ENCODE measurements at places on chromosomes 11 and 22.

- no peak for DNase-seq
Observed at GRCh38 chr11:64078284-64078683, 42.6 kb downstream of the FLRT1 start.

GRCh38 chr11:118912742-118913410 lies 12.8 kb downstream of the BCL9L start:
- DNase-seq, result no peak

DNA sequence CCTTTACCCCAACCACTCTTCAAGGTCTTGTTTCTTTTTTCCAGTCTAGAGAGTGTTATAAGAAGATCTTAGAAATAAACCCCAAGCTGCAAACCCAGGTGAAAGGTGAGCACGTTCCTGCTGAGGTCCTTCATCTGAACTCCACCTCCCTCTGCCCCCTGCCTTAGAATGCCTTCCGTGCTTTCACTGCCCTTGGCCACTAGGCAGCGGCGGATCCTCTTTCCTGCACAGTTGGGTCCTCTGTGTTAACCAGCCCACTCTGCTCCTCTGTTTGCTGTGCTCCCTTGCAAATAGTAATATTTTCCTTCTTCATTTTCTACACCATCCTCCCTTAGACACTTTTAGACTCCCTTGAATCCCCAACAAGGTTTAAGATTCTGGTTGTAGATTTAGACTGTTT lies 24.3 kb downstream of the TTC12 start:
- DNase-seq, result no peak

- no peak for DNase-seq
Observed at GRCh38 chr11:3613998-3614741, 27.6 kb downstream of the ART5 start.

GRCh38 chr11:628056-628455 lies 1.1 kb upstream of the SCT start:
- DNase-seq, result no peak

GRCh38 chr11:80024119-80024518 lies 583.3 kb upstream of the TENM4 start:
- no peak for DNase-seq

DNA sequence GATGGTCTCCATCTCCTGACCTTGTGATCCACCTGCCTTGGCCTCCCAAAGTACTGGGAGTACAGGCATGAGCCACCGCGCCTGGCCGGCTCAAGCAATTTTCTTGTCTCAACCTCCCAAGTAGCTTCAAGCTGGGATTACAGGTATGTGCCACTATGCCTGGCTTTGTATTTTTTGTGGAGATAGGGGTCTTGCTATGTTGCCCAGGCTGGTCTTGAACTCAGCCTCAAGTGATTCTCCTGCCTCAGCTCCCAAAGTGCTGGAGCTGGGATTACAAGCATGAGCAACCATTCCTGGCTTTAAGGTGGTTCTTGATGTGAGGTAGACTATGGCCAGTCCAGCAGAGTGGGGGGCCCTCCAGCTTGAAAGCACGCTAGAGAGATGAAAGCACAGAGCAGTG lies 7.6 kb downstream of the POLR2F start:
- DNase-seq, result no peak

- DNase-seq, result no peak
Observed at GRCh38 chr22:36763576-36763975, 12.3 kb downstream of the IFT27 start.

DNA sequence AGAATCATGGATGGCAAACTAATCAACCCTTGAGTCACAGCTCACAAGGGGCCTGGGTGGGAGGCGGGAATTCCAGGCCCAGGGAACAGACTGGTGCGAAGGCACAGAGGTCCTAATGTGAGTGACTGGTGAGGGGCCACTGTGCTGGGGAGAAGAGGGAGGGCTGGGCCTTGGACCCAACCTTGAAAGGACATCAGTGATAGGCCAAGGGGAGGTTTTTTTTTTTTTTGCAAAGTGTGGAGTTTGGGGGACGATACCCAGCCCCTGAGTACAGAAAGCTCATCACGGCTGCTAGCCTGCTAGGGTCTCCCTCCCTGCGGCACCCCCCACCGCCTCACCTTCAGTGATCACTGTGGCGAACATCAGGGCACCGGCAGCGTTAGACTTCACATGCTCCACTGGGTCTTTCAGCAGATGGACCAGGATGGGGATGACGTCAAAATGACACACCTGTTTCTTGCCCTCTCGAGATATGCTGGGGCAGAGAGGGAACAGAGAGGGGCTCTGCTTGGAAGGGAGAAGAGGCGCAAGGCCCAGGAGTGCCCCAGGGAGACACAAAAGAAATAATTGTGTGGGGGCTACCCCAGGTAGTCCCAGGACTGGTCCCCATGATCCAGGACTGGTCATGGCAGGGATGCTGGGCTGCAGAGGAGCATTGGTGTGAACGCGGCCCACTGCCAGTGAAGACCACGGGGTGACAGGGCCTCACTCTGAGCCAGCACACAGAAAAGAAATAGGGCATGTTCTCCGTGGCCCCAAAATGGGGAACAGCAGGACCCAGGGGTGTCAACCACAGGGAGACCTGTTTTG lies 8.6 kb upstream of the GNAZ start:
- DNase-seq, result no peak

GRCh38 chr11:128471138-128471661 lies 116.2 kb downstream of the ETS1 start:
- DNase-seq, result no peak

GRCh38 chr22:25774575-25775026 lies 32.6 kb downstream of the MYO18B start:
- DNase-seq, result no peak

- no peak for DNase-seq
Observed at GRCh38 chr11:16049611-16050010, 306.7 kb downstream of the SOX6 start.

DNA sequence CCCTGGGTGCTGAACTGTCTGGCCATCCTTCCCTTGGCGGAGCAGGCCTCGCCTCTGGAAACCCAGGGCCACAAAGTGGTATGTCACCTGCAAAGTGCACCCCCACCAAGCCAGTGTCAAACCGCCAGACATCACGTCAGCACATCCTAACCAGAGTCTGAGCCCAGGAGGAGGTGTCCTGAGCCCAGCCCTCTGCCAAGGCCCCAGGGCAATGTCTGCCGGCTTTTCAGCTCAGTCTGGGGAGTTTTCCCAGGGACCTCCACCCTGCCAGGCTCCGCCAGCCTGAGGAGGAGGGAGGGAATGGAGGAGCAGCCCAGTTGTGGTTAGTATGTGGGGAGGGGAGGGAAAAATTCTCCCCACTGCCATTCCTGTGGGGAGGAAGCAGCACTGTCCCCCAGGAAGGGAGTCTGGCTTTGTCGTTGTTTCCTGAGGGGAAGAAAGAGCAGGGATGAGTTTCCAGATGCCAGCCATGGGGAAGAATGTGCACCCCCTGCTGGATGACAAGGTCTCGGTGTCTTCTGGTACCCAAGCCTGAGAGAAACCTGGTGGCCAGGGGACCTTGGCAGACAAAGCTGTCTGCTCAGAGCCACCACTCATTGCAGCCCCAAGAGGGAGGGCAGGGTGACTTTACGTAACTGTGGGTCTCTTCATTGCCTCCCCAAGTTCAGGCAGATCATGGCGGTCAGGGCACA lies 81.4 kb upstream of the CD82 start:
- no peak for DNase-seq

DNA sequence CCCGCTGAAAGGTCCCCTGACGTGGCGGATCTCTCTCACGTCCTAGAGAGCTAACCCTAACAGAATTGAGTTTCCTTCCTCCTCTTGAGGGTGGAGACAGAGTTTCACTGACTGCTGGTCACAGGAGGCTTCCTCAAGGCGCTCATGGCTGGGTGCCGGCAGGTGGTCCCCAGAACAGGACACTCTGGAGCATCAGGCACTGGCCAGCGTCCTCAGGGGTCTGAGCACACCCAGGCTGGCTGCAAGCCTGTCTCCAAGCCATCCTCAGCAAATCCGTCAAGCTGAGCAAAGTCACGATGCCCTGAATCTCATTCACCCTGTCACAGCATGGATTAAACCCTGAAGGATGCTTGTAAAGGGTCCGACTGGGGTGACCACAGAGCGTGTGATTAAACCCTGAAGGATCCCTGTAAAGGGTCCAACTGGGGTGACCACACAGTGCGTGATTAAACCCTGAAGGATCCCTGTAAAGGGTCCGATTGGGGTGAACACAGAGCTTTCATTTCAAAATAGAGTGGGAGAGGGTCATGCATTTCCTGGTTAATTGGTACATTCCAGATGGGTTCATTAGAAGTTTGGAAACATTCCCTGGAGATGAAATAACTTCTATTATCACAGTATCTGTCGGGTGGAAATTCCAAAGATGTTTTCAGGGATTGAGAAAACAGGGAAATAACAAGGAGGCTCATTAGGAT lies 473.0 kb downstream of the BRD1 start:
- DNase-seq, result no peak

DNA sequence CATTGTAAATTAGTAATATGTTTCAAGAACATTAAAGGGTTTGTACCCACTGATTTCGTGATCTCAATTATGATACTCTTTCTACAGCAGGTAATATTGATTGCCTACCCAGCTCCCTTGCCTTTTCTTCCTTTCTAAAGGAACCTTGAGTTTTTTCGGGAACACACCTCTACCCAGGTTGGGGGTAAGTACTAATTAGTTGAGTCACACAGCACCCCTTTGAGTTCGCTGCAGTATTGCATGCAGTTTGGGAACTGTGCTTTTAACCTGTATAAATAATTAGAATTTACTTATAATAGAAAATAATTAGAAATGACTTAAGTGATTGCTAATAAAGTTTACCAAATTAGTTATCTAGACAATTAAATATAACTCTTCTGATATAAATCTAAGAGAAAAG lies 24.9 kb downstream of the ARHGAP42 start:
- no peak for DNase-seq

- no peak for DNase-seq
Observed at GRCh38 chr11:8989453-8989852, 14.3 kb downstream of the NRIP3 start.

- no peak for DNase-seq
Observed at GRCh38 chr11:10474551-10474950, 19.5 kb downstream of the AMPD3 start.

GRCh38 chr11:50075856-50076255 lies 43.2 kb downstream of the OR4C45 start:
- no peak for DNase-seq

DNA sequence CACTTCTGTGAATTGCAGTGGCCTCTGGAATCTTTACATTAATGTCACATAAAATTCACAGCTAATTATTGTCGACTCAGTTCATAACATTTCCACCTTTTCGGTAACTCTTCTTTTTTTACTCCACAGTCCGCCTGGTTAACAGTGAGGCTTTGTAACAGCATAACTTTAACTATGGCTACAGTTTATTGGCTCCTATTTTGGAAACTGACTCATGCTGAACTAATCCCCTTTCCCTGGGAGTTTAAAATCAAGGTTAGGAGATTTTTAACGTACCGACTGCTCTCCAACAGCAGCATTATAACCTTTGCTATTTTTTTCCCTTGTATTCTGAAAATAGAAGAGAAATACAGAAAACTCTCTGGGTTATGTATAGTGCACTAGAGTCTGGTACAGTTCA lies 3.2 kb upstream of the POGLUT3 start:
- DNase-seq, result no peak

DNA sequence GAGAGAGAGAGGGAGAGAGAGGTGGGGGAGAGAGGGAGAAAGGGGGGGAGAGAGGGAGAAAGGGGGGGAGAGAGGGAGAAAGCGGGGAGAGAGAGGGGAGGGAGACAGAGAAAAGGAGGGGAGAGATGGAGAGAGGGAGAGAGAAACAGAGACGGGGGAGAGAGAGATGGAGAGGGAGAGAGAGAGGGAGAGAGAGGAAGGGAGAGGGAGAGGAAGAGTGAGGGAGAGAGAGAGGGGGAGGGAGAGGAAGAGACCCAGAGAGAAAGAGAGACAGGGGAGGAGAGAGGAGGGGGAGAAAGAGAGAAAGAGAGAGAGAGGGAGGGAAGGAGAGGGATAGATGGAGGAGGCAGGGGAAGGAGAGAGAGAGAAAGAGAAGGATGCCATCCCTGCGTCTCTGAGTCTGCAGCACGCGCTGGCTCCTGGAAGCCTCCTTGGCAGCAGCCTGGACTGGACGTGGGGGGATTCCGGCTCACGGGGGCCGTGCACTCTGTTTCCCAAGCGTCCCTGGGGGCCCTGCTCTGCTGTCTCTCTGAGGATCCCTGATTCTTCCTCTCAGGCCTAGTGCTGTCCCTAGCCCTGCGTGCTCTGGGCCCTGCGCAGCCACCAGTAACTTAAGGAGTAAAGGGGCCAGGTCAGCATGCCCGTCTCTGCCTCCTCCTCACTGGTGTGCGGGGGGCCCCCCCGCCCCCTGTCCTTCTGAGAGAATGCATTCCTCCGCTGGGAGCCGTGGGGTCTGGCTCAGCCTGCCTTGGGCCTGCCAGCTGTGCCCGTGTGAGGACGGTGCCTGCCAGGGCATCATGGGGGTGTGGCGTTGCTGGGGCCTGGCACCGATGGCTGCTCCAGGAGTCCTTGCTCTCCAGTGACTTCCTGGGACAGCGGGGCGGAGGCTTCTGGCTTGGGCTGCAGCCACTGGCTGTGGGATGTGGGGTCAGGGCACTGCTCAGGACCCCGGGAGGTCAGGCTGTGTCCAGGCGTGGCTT lies 429.5 kb downstream of the TBC1D22A start:
- no peak for DNase-seq

DNA sequence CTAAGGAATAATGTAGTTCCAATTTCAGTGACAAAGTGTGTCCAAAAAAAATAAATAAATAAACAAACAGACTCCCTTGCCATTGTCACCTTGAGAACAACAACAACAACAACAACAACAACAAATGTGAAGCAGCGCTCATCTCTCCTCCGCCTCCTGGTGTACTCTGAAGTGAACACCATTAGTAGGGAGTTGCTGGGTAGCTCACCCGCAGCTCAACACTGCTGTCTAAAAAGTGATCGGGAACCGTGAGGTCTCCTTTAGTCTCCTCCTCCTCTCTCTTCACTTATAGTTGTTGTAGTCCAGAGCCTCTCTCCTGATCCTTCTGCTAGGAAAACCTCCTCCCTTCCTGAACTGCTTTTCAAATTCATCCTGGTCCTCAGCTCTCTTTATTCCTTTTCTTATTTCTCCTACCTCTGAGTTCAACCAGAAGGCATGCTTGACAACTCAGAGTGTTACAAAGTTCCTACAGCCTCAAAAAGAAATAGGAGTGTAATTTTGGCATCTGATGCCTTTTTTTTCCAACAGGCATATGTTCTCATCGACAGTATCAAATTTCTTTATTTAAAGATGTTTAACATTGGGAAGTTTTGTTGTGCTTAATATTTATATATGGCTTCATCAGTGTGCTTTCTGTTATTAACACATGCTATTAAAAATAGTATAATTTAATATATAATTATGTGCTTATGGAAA lies 215.1 kb downstream of the PGR start:
- no peak for DNase-seq

DNA sequence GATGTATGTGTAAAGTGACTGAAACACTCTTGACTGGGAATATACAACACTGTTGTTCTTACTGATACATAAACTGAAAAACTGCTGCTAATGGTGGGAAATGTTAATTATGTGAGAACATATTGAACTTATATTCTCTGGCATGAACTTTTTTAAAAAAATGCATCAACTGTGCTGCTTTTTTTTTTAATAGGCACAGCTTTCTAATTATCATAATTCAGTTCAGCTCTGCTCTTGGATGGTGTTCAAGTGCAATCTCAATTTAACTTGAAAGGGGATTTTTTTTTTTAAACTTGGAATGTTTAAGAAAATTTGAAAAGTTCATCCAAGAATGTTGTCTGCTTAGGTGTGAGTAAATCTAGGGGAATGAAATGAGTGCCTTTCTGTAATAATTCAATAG lies 5.2 kb downstream of the TEAD1 start:
- DNase-seq, result no peak

GRCh38 chr11:35664977-35665441 lies 2.4 kb downstream of the TRIM44 start:
- no peak for DNase-seq

- DNase-seq, result no peak
Observed at GRCh38 chr22:33848251-33848650, 72.0 kb downstream of the LARGE1 start.

GRCh38 chr22:32206774-32207758 lies 2.2 kb upstream of the RFPL2 start:
- no peak for DNase-seq

Measured in activated T-cell treated with anti-CD3 and anti-CD28 coated beads for 4 hours (primary cell).